ENCODE measurements at places on chromosomes 6 and 20.

GRCh38 chr6:42400886-42401612, 50.7 kb downstream of the TRERF1 start:
- no peak for DNase-seq

DNA sequence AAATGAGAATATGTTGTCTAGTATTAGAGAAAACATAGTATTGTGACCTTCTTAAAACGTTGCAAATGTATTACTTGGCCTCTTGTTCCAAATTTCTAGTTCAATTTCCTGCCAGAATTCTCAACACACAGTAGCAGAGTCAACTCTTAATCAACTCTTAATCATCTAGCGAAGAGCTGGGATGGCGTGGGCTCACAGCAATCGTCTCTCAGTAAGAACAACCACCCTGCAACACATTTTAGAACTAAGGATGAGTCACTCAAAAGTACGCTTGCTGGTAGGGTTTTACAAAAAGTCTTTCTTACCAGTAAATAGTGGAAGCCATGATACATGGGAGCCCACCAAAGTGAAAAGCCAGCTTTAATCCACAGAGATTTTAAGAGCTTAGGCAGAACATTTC, 24.6 kb downstream of the GPR6 start:
- no peak for DNase-seq

DNA sequence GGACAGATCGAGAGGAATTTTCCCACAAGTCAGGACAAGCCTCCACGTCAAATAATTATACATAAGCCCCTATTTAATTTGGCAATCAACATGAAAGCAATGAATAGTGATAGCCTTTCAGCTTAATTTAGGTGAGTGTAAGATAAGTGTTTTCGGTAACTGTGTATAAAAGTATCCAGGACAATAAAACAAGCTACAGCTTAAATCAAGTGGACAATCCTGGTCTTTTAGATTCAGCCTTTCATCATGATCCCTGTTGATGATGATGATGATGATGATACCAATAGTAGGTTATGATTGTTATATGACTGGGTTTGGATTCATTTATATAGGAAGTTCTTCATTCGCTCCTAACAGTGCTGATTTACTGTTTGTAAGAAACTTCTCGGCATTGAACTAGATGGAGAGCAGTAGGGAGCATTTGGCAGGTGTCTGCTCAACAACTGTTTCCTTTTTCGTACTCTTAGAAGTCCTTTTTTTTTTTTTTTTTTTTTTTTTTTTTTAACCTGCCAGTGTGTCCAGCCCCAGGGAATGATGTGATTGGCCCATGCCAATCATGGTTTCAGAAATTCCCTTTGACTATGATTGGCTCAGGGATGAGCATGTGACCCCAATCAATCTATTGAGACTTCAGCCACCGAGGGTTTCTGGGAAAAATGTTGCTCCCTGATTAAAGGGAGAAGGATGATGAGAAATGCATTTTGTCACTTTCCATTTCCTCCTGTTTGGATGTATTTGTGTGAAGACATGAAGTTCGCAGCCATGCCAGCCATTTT, 11.3 kb upstream of the RNF182 start:
- no peak for DNase-seq

DNA sequence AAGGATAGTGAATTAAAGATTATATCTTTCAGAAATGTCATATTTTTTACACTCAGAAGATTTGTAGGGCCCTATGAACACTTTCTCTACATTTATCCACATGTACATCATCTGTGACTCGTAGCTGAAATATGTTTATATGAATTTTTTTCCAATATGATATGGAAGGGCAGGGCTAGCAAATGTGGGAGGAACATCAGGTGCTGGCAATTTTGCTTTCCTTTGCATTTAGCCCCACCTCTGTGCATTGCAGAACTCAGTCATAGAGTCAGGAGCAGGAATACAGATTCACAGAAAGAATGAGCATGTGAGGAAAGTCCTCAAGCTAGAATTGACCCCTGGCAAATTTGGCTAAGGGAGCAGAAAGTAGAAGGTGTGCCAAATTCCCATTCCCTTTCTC, 129.9 kb downstream of the CRYBG1 start:
- no peak for DNase-seq

- DNase-seq, result no peak
Observed at GRCh38 chr20:19964289-19965265, 52.6 kb upstream of the NAA20 start.

All from COR-L47 (cell line).